ENCODE measurements at places on chromosomes 5 and 9. TPM values are rescaled to one million over a fixed set of nuclear protein-coding genes. Genes with fewer than 3 reads are reported as not detected.

GRCh38 chr5:180216646-180217171 lies 7.7 kb upstream of the RASGEF1C start:
- DNase-seq, result no peak

DNA sequence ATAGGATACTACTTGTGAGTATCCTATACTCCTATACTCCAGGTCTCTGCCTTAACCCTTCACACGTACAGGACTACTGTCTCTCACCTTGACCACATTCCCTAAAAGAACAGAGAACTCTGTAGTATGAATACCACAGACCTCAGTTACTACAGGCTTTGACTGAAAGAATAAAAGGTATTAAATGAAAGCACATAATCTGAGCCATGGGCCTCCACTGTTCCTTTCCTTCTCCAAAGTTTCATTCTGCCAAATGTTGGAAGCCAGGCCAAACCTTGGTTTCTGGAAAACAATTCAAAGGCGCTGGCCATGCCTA lies 191.5 kb downstream of the TSSK1B start:
- DNase-seq, result no peak

PCDHGB4 gene
- total RNA-seq, result 8.0 TPM

- DNase-seq, result no peak
These were observed 5.5 kb downstream of the FOXD1 start for GRCh38 chr5:73442996-73443627.

ECSCR gene
- total RNA-seq, result 31.1 TPM

GRCh38 chr5:131406076-131406475 lies 142.2 kb downstream of the CDC42SE2 start:
- no peak for DNase-seq

FYB1 gene
- total RNA-seq, result 17.9 TPM

DNA sequence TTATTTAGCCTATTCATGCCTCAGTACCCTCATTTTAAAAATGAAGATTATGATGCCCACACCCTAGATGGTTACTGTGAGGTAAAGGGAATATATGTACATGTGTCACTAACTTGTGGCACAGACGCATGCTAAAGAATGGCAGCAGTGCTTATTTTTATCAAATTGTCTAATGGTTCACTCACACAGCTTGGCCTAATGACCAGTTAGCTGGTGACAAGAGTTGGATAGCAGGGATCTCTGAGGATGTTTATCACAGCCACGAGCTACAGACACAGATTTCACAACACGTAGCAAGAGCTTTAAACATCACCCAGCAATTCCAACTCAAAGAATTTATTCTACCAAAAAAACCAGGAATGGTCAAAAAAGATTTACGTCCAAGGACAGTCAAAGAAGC lies 7.2 kb downstream of the BAG1 start:
- no peak for DNase-seq

DNA sequence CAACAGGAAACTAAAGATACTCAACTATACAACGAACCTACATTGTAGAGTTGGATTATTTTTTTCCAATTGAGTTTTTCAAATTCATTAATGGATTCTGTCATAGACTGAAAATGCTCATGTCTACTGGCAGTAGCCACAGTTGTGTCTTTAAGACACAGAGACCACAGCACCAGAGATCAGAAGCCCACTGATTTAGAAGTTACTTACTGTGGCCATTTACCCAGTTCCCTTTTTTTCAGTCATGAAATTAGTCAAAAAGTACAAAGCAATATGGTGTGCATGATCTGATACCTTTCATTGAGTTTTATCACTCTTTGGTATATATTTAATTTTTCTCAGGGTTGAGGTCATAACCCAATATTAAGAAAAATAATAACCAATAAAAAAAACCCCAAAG lies 1640.2 kb upstream of the WWC1 start:
- no peak for DNase-seq

- no peak for DNase-seq
These were observed 1.7 kb downstream of the SLC1A3 start for GRCh38 chr5:36607838-36608783.

HMMR gene
- 0.31 TPM for total RNA-seq

- DNase-seq, result no peak
These were observed 28.3 kb downstream of the CXXC5 start for GRCh38 chr5:139676406-139676805.

- no peak for DNase-seq
These were observed 24.7 kb upstream of the LECT2 start for GRCh38 chr5:135979510-135979909.

Measured in ureter (tissue), 1 donor.